ENCODE measurements at places on chromosomes 12 and 14.

DNA sequence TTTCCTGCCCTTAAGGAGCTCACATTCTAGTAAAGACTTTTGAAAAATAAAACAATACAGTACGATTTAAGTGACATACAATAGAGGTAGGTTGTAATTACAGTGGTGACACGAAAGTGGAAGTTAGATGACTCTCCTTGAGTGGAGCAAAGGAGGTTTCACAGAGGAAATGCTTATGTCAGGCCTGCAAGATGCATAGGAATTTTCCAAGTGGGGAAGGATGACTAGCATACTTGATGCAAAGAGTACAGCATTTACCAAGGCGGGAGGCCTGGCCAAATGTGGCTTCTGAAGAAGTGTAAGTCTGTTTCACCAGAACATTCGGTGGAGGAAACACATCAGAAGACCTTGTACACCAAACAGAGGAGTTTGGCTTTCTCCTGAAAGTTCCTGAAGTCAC, 55.2 kb downstream of the ERO1A start:
- H3K4me1 ChIP-seq: peaks cover 14% of the 10 kb centered on the region
- no peak overlapping the region for H3K4me3 ChIP-seq
- no peaks in the 10 kb centered on the region for H3K27me3 ChIP-seq
- H3K36me3 ChIP-seq: peaks cover 29% of the 10 kb centered on the region
- peak; percentile 47 for DNase-seq

DNA sequence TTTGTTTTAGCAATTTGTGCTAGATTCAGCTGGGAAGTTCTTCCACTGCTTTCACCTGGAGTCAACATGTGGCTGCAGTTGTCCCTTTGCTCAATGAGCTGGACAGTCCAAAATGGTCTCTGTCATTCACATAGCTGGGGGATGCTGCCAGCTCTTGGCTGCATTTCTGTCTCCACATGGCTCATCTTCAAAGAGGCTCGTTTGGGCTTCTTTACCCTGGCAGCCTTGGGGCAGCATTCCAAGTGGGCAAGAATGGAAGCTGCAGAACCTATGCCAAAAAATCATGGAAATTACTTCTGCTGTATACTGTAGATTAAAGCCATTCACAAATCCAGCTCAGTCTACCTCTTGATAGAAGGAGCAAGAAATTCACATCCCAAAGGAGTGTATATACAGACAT, 199.1 kb downstream of the SLC5A8 start:
- H3K27ac ChIP-seq: no peak overlapping the region
- DNase-seq: no peak
- H3K36me3 ChIP-seq: no peaks in the 10 kb centered on the region
- no peaks in the 10 kb centered on the region for H3K4me1 ChIP-seq

DNA sequence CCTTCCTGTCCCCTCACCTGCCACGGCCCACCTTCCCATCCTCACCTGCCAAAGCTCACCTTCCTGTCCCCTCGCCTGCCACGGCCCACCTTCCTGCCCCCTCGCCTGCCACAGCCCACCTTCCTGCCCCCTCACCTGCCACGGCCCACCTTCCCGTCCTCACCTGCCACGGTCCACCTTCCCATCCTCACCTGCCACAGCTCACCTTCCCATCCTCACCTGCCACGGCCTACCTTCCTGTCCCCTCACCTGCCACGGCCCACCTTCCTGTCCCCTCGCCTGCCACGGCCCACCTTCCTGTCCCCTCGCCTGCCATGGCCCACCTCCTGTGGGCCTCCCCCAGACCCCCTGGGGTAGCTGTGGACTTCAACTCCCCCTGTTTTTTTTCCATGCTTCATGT, 48.8 kb upstream of the GPR68 start:
- no peak for DNase-seq
- peaks cover 71% of the 10 kb centered on the region for H3K36me3 ChIP-seq
- H3K4me1 ChIP-seq: no peaks in the 10 kb centered on the region
- H3K27ac ChIP-seq: peak overlapping the region; percentile 69

- H3K4me3 ChIP-seq: no peak overlapping the region
- H3K27ac ChIP-seq: no peak overlapping the region
- no peaks in the 10 kb centered on the region for H3K36me3 ChIP-seq
- no peaks in the 10 kb centered on the region for H3K27me3 ChIP-seq
- H3K4me1 ChIP-seq: no peaks in the 10 kb centered on the region
Measured at GRCh38 chr14:85165094-85165493, 364.9 kb upstream of the FLRT2 start.

DNA sequence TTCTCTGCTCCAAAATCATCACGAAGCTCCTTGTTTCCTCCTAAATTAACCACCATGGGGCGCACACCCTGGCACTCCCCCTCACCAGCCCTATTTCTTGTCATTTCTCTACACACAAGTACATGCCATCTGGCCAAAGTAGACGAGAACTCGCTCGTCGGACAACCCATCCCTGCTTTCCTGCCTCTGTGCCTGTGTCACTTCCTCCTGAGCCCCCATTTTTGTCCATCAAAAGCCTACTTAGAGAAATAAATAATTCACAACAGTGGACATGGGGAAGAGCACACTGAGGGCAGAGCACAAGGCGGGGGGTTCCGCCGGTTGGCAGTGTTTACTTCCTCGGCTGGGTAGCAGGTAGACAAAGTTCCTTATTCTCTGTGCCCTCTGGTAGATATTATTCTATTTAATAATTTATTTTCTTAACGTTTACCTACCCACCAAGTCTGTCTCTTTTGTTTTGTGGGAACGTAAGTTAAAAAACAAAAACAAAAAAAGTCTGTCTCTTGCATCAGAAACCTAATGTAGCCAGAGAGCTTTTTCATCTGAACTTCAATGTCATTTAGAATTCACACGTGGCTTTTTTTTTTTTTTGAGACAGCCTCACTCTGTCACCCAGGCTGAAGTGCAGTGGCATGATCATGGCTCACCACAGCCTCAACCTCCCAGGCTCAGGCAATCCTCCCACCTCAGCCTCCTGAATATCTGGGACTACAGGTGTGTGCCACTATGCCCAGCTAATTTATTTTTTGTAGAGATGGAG, 6.0 kb downstream of the VPS37B start:
- H3K27me3 ChIP-seq: peaks cover 5% of the 10 kb centered on the region
- peak overlapping the region; percentile 84 for H3K27ac ChIP-seq

DNA sequence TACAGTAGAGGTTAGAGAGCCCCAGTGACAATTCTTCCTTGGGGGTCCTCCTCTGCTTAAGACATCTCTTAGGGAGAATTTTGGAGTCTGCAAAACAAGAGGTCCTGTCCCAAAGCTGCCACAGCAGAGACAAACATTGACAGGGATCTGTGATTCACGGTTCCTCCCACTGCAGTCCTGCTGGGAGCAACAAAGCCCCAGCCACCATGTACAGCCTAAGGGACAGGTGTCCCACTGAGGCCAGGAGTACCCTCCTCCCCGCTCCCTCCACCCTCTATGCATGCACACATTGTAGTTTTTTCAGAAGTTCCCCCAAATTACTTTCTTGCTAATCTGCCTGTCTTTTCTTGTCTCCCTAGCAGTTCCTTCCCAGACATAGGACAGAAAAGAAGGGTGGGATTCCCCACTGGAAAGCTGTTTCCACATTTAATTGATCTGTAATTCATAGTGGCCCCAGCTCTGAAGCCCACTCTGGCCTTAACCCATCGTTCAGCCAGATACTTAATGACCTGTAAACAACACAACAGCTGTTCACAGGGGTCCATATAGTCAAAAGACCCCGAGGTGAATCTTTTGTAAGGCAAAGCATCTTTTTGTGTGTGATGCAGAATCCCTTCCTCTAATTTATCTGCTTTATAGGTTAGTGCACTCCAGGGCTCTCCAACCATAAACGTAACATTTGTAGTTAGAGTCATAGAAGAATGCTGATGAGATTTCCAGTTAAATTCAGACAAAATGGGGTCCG, 13.9 kb upstream of the PRICKLE1 start:
- DNase-seq: no peak
- H3K4me1 ChIP-seq: no peaks in the 10 kb centered on the region
- H3K27me3 ChIP-seq: peaks cover 7% of the 10 kb centered on the region
- H3K36me3 ChIP-seq: no peaks in the 10 kb centered on the region
- H3K4me3 ChIP-seq: no peak overlapping the region
- H3K27ac ChIP-seq: no peak overlapping the region

DNA sequence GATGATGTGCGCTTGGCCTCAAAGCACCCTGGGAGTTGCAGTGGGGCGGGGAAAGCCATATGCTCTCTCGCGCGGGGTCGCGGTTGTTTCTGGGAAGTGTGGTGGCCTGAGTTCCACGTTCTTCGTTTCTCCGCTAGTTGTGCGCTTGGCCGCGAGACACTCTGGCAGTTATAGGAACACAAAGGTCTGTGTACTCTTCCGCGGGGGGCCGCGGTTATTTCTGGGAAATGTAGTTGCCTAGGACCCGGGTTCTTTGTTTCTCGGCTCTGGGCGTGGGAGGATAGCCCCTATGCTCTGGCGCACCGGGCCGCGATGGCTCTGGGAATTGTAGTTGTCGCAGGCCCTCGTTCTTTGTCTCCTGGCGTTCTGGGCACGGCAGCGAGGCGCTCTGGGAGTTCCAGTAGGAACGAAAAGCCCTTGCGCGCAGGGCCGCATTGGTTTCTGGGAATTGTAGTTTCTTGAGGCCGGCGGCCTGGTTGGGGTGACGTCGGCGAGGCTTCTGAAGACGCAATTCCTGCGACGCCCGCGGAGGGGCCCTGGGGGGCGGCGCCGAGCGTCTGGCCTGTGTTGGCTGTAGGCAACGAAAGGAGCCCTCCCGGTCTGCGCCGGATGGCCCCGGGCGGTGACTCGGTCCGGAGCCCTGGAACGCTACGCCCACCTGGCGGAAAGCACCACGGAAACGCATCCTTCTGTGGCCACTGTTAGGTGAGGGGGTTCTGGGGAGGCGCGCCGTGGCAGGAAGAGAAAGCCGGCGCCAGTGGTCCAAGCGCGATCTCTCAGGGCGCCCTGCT, at the start of gene ZNF140:
ZNF140 (plus strand) TSS at position 556 of the 791 bp plus-strand sequence. CDS start 398 bp downstream, outside the sequence.
- no peaks in the 10 kb centered on the region for H3K27me3 ChIP-seq
- peaks cover 65% of the 10 kb centered on the region for H3K36me3 ChIP-seq
- peaks cover 13% of the 10 kb centered on the region for H3K4me1 ChIP-seq
- H3K4me3 ChIP-seq: no peak within 1 kb of the TSS
- DNase-seq: peak; percentile 97

- no peaks in the 10 kb centered on the region for H3K36me3 ChIP-seq
- no peak overlapping the region for H3K27ac ChIP-seq
- H3K27me3 ChIP-seq: no peaks in the 10 kb centered on the region
- no peaks in the 10 kb centered on the region for H3K4me1 ChIP-seq
Measured at GRCh38 chr12:95693689-95694088, 96.9 kb downstream of the NTN4 start.

GRCh38 chr12:51886021-51886710, 1.7 kb upstream of the ANKRD33 start:
- H3K4me3 ChIP-seq: peak overlapping the region; percentile 12
- peak overlapping the region; percentile 87 for H3K27ac ChIP-seq
- peaks cover 19% of the 10 kb centered on the region for H3K4me1 ChIP-seq
- no peaks in the 10 kb centered on the region for H3K36me3 ChIP-seq
- H3K27me3 ChIP-seq: no peaks in the 10 kb centered on the region

GRCh38 chr14:102078831-102079699, 7.8 kb downstream of the HSP90AA1 start:
- H3K27ac ChIP-seq: peak overlapping the region; percentile 65
- H3K4me3 ChIP-seq: no peak overlapping the region
- no peaks in the 10 kb centered on the region for H3K27me3 ChIP-seq
- DNase-seq: no peak
- peaks cover 68% of the 10 kb centered on the region for H3K36me3 ChIP-seq
- peaks cover 38% of the 10 kb centered on the region for H3K4me1 ChIP-seq

GRCh38 chr12:32765906-32766305, 10.2 kb upstream of the YARS2 start:
- H3K27me3 ChIP-seq: peaks cover 14% of the 10 kb centered on the region
- H3K4me1 ChIP-seq: no peaks in the 10 kb centered on the region
- no peak overlapping the region for H3K27ac ChIP-seq
- no peak for DNase-seq
- no peak overlapping the region for H3K4me3 ChIP-seq

DNA sequence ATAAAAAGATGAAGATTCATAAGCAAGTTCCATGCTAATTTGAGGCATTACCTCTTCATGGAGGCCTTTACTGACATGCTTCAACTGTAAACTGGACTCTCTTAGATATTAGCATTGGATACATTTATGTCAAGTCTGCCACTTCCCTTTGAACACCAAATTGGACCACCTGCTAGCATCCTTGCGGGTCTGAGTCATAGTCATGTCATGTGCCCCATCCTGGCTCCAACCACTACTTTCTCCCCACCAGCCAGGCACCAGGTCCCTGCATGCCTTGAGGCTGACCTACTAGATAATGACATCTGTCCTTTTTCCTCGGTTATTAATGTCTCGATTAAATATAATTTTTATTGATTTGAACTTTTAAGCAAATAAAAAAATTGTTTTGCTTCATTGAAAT, 32.9 kb upstream of the EEA1 start:
- H3K4me3 ChIP-seq: no peak overlapping the region
- H3K36me3 ChIP-seq: no peaks in the 10 kb centered on the region
- no peak overlapping the region for H3K27ac ChIP-seq
- DNase-seq: no peak
- no peaks in the 10 kb centered on the region for H3K4me1 ChIP-seq

GRCh38 chr12:24281341-24281740, 331.9 kb upstream of the SOX5 start:
- H3K36me3 ChIP-seq: no peaks in the 10 kb centered on the region
- H3K4me3 ChIP-seq: no peak overlapping the region
- H3K4me1 ChIP-seq: no peaks in the 10 kb centered on the region
- DNase-seq: no peak
- H3K27ac ChIP-seq: no peak overlapping the region

DNA sequence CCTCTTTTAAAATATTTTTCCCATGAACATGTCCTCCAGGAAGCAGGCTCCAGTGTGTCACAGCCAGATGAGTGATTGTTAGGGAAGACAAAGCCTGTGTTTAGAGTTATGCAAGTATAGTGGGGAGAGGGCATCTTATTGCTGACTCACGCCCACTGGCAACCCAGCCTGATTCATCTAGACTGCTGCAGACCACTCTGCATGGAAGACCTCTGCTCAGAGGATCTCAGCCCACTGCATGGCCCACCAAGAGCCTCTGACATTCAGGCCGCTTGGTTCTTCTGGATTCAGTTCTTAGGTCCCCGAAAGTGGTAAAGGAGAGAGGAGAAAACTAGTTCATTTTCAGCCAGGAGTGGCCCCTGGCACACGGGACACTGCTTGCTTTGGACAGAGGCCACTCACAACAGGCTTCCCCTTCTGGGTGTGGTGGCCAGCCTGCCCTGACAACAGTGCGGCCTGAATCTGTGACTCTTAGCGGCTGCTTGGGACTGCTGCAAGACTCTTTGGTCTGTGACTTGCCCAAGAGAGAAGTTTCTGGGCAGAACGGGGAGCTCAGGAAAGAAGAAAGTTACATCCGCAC, 266.3 kb downstream of the ZFP36L1 start:
- H3K27ac ChIP-seq: no peak overlapping the region
- H3K4me1 ChIP-seq: no peaks in the 10 kb centered on the region
- peaks cover 2% of the 10 kb centered on the region for H3K36me3 ChIP-seq
- no peak for DNase-seq

- no peak for DNase-seq
- no peaks in the 10 kb centered on the region for H3K27me3 ChIP-seq
- H3K4me1 ChIP-seq: peaks cover 19% of the 10 kb centered on the region
- no peak overlapping the region for H3K4me3 ChIP-seq
Measured at GRCh38 chr14:34853041-34853440, 22.1 kb downstream of the BAZ1A start.

- H3K27me3 ChIP-seq: no peaks in the 10 kb centered on the region
- DNase-seq: peak; percentile 81
- peak overlapping the region; percentile 81 for H3K4me3 ChIP-seq
- H3K36me3 ChIP-seq: peaks cover 43% of the 10 kb centered on the region
- peaks cover 63% of the 10 kb centered on the region for H3K4me1 ChIP-seq
Measured at GRCh38 chr12:108629824-108630476, 3.7 kb downstream of the SELPLG start.

GRCh38 chr12:11085419-11085818, 6.7 kb downstream of the TAS2R43 start:
- H3K4me3 ChIP-seq: no peak overlapping the region
- DNase-seq: peak; percentile 57
- H3K27ac ChIP-seq: peak overlapping the region; percentile 31
- no peaks in the 10 kb centered on the region for H3K27me3 ChIP-seq
- peaks cover 13% of the 10 kb centered on the region for H3K4me1 ChIP-seq
- H3K36me3 ChIP-seq: peaks cover 36% of the 10 kb centered on the region

Measured in activated CD4-positive, alpha-beta T cell treated with anti-CD3 and anti-CD28 coated beads for 36 hours (primary cell).